ENCODE measurements at places on chromosomes 4 and X. TPM values are rescaled to one million over a fixed set of nuclear protein-coding genes. Genes with fewer than 3 reads are reported as not detected.

Gene ARMCX1
- 67.7 TPM for total RNA-seq

Gene PDGFRA
- 316 TPM for total RNA-seq

Gene TMSB15B
- total RNA-seq, result 3.8 TPM

Gene MAGEA3
- total RNA-seq, result not detected

Gene SLC7A11
- 46.3 TPM for total RNA-seq

Gene IQSEC2
- 14.7 TPM for total RNA-seq

Gene CTAG1A
- total RNA-seq, result not detected

Gene ODAM
- total RNA-seq, result not detected

Gene RIBC1
- total RNA-seq, result 0.29 TPM

Gene GABRB1
- total RNA-seq, result not detected

Gene RAB40AL
- 0.88 TPM for total RNA-seq

Gene ADGRL3
- not detected for total RNA-seq

Gene CFP
- 0.29 TPM for total RNA-seq

Gene RS1
- not detected for total RNA-seq

GRCh38 chr4:94451051-94451694 lies 569 bp upstream of the PDLIM5 start:
- no peak for DNase-seq

GRCh38 chrX:2801223-2801622 lies 27.5 kb upstream of the GYG2 start:
- DNase-seq, result no peak

DNA sequence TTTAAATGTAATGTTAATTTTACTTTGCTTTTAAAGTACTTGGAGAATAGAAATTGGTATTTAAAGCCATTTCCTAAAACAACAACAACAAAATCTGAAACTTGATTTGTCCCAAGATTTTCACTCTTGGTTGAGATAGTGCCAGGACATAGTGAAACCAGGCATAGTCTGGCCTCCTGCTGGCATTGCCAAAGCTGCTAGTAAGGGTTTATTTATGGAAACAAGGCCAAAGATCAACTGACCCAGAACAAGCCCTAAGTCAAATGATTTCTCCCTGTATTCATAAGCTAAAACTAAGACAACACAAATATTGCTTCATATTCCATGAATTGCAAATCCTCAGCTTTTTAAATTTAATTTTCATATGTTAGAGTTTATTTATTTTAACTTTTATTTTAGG lies 227.5 kb upstream of the FGF13 start:
- no peak for DNase-seq

GRCh38 chr4:94669672-94670664 lies 87.8 kb upstream of the BMPR1B start:
- DNase-seq, result no peak

- DNase-seq, result no peak
Observed at GRCh38 chr4:25860586-25861279, 2.1 kb downstream of the SEL1L3 start.

- no peak for DNase-seq
Observed at GRCh38 chrX:31433856-31434255, 362.0 kb upstream of the FTHL17 start.

DNA sequence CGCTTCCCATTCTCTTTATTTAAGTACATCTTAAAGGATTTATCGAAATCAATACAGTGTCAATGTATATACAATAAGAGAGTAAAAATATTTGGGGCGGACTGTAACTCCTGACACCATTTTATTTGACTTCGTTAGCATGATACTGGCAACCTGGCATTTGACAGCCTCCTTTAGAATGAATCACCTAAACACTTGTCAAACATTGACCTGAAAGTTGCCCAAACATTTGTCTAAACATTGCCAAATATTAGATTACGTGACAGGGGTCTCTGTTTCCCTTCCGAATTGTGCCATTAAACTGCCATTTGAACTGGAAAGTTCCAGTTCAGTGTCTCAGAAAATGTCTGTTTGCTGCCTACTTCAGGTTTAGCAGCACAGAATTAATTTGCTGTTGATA lies 20.8 kb upstream of the FAM9A start:
- DNase-seq, result no peak

DNA sequence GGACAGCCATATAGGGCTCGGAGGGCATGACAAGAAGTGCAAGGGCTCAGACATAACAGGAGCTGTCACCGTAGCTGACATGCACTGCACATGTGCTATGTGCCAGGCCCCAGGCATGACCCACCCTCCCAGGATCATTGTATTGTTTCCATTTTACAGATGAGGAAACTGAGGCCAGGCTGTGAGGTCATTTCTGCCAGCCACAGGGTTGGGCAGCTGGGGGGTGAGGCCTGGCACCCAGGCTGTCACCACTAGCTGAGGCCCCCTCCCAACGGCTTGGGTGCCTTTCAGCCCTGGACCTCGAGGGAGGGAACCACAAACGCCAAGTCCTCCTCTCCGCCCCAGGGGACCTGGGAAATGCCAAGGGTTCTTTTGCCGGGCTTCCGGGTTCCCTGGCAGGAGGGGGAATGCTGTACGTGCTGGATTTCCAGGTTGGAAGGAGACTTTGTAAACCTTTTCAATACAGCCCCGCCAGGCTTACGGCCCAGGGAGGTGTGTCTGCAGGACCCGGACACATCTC lies 12.6 kb downstream of the TREX2 start:
- DNase-seq, result peak; percentile 78

DNA sequence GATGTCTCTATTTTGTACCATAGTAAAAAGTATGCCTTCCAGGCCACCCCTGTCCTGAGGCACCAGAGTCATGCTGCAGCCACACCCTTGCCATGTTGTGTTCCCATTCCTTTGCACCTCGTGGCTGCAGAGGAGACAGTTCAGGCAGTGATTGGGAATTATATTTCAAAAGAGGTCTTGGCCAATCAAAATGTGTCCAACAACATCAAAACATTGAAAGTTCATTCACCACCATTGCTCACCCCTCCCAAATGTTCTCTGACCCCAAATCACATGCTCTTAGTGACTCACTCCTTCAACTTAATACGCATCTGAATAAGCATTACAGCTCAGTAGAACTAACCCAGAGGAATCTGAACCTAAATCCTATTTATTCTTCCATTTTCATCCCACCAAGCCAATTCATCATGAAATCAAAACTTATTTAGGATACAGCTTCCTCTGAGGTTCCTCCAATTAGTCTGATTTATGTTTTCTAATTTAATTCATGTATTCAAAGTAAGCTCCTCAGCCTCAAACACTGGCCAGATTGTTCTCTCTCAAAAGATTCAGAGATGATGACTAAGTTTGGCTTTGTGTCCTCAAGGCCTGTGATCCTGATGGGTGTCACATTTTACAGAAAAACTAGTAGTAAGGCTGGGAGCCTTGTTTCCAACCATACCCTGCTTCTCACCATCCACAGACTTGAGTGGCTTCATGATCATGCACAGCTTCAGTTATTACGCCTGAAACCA lies 323.2 kb upstream of the INTU start:
- DNase-seq, result no peak

DNA sequence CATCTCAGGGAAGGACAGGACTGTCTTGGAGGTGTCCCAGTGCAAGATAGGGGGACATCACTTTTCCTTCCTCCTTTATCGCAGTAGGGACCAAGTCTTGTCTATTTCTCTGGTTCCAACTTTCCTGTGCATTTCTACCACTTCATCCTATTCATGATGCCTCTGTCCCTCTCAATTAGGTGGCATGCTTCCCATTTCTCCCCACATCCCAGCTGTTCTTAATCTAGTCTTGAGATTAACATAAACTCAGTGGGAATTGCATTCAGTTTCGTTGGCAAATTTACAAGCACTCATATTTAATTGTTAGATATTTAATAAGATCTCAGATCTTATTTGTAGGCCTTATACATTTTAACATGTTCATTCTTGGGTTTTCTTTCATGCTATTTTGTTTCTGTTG lies 15.7 kb upstream of the ODAM start:
- DNase-seq, result no peak

- no peak for DNase-seq
Observed at GRCh38 chr4:3371033-3372001, 70.5 kb upstream of the HGFAC start.

- DNase-seq, result no peak
Observed at GRCh38 chr4:163562496-163562895, 68.0 kb downstream of the TMA16 start.

DNA sequence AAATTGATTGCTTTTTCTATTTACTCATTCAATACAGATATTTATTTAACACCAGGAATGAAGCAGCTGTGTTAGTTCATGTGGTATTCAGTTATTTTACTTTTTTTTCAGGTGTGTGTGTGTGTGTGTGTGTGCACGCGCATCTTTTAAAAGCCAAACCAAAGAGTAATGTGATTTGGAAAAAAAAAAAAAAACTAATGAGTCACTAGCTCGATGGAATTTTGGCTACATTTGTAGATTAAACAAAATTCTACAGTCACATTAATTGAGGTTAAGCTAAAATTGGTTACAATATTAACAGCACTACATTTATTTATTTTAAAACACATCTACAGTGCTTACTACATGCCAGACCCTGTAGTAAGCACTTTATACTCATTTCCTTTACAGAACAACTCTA lies 66.8 kb downstream of the HHIP start:
- no peak for DNase-seq

DNA sequence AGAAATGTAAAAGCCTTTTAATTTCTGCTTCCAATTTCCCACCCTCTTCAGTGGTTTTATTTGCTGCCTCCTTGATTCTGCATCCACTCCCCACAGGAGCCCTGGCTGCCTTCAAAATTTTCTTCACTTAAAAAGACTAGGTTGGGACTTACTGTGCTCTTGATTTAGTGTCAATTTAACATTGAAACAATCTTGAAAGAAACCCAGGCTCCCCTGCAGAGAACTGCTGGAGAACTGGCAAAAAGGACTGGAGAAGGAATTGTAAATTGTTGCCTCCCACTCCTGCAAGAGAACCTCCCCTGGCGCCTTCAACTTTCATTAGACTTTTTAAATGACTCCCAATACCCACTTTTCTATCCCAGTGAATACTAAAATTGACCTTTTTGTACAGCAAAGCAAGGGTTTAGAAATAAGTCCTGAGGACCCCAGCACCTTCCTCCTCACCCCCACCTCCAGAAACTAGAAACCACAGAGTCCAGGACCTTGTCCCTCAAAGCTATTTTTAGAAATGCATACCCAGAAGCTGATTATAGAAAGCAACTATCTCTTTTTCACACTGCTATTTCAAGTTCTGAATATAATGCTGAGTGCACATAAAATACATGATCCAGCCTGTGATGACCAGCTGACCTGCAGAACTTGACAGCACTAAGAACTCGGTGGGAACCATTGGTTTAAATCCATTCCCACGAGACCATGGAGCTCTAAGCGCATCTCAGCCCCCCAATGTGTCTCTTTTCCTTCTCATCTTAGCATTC lies 155.5 kb downstream of the INPP4B start:
- DNase-seq, result no peak

DNA sequence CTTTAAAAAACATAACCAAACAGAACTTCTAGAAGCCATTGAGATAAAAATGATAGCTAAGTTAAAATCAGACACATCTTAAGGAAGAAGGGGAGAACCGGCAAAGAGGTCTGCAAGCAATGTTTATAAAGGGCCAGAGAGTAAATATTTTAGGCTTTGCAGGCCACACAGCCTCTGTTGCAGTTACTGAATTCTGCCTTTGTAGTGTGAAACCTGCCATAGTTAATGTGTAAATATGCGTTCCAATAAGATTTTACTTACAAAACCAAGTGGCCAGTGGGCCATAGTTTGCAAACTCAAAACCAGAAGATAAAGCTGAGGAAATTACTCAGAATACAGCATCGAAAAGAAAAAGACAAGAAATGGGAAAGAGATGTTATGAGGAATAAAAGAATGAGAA lies 33.6 kb downstream of the CHM start:
- DNase-seq, result no peak

GRCh38 chr4:7786517-7786916 lies 153.1 kb downstream of the AFAP1 start:
- DNase-seq, result no peak

- DNase-seq, result no peak
Observed at GRCh38 chrX:48306175-48306574, 50.3 kb downstream of the SSX3 start.

- peak; percentile 61 for DNase-seq
Observed at GRCh38 chr4:138734746-138735145, 280.8 kb upstream of the NOCT start.

- peak; percentile 87 for DNase-seq
Observed at GRCh38 chrX:78658845-78659744, at the start of gene RTL3. Gene RTL3 (minus strand): TSS chrX:78659328. CDS start chrX:78658420, 908 bp downstream.

GRCh38 chrX:81238166-81238565 lies 36.3 kb downstream of the SH3BGRL start:
- no peak for DNase-seq

GRCh38 chrX:122850326-122850725 lies 333.8 kb upstream of the GRIA3 start:
- DNase-seq, result no peak
